Stimulated activated CD8-positive, alpha-beta memory T cell treated with anti-CD3 and anti-CD28 coated beads, Interleukin-7, amount 100 ng/mL, for 24 hours (primary cell): ENCODE measurements at places on chromosomes 2 and 18.

DNA sequence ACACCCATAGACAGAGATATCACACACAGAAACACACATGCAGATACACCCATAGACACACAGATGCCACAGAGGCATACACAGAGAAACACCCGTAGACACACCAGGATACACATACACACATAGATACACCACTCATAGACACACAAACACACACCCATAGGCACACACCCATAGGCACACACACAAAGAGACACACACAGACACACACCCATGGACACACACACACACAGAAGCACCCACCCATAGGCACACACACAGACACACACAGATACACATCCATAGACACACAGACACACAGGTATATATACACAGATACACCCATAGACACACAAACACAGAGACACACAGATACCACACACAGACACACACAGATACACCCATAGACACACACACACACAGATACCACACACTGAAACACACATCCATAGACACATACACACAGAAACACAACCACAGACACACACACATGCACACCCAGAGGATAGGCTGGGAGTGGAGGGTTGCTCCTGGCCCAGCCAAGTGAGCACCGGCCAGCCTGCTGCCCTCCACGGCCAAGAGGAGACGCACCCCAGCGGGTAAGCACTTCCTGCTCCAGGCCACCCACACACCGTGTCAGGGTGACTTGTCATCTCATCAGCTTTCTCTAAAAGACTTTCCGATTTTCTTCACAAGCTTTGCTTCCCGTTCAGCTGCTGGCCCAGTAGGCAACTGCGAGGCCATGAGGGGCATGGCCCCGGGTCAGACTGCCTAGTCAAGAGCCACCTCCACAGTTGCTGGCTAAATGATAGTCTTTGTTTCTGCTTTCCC, 14.1 kb upstream of the CNNM3 start:
- DNase-seq = no peak

DNA sequence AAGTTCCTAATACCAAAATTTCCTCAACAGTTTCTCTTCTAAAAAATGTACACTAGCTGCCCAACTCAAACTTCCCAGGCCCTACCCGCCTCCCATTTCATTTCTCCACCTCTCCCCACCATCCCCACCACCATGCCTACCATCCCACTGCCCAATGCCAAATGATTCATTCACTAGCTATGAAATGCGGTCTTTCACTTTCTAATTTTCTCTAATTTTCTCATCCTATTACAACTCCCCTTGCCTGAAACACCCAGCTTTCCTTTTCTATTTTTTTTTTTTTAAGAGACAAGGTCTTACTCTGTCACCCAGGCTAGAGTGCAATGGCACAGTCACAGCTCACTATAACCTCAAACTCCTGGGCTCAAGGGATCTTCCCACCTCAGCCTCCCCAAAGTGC, 38.4 kb downstream of the KIDINS220 start:
- no peak for DNase-seq

- no peak for DNase-seq
Measured at GRCh38 chr2:1586923-1587840, 157.1 kb downstream of the PXDN start.

- no peak for DNase-seq
Measured at GRCh38 chr18:76445275-76445674, 49.8 kb downstream of the ZNF516 start.

DNA sequence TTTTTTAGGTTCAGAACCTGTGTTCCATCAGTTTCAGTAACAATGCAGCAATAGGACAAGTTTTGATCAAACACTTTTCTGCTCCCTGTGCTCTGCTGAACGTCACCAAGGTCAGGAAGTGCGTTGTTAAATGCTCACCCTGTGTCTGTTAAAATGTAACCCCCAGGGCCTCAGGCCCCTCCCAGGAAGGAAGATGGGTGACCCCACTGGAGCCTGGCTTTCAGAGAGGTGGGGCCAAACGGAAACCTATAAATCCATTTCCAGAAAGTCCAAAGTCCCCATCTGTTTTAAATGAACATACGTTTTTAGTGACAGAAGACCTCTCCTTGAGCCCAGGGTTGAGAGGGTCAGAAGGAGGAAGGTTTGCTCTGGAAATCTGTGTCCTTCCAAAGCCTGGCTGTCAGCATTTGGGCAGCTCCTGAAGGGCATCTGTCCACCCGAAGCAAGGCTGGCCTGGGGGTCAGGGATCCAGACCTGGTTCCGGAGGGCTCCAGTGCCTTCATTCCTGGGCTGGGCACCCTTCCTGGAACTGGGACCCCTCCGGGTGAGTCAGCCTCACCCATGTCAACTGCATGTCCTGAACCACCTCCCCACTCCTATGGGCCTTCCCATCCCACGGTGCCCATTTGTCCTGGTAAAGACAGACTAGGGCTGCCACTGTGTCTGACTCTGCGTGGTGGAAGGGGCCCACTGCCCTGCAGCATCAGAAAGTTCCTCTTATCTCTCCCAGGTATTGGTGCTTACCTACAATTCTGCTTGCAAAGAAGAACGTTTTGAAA, 117.4 kb upstream of the COPS8 start:
- no peak for DNase-seq

DNA sequence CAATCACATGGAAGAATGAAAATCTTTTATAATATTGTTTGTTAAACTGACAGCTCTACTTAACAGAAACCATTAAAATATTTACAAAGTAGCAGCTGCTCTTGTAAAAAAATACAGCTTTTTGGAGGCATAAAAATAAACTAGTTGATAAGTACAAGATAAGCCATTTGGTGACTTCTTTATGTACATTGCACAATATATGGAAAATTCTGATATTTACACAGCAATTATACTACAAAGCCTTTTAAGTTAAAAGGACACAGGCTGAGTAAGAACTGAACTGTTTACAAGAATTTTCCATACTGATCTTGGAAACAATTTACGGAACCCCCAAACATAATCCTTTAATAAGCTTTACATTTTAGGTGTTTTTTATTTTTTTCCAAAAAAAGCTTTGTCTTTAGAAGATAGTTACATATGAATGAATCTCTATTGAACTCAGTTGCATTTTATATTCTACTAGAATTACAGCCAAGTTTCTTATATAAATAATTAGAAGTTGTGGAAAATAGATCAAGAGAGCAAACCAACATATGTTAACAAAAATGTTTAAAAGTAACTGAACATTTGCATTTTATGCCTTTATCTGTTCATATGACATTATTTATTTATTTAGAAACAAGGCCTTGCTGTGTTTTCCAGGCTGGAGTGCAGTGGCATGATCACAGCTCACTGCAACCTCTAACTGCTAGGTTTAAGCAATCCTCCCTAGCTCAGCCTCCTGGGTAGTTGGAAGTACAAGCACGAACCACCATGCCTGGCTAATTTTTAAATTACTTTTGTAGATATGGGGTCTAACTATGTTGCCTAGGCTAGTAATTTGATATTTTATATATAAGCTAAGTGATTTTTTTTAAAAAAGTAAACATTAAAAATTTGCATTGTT, 142.5 kb downstream of the OTX1 start:
- DNase-seq = no peak

GRCh38 chr2:11410101-11410500, 55.9 kb downstream of the E2F6 start:
- DNase-seq = no peak

- DNase-seq = no peak
Measured at GRCh38 chr2:120220756-120221155, 2.4 kb downstream of the TMEM185B start.

GRCh38 chr18:697800-698199, 14.6 kb downstream of the ENOSF1 start:
- DNase-seq = no peak

- no peak for DNase-seq
Measured at GRCh38 chr2:136331226-136331625, 213.3 kb upstream of the CXCR4 start.

DNA sequence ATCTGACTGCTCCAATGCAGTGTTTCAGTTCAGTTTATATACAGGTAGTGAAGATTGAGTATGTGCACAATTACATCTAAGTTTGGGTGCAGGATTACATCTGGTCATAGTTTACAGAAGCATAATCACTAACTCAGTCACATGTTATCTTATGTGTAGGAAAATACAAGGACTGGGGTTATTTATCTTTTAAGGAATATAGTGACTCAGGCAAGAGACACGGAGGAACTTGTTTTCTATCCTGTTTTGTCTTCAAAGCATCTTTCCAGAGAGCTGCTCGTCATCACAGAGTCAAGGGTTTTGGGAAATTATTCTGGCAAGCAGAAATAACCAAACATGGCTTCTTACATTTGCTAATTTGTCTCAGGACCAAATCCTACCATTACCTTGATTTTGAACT, 1371.5 kb upstream of the TMEFF2 start:
- DNase-seq = no peak
